Left renal cortex interstitium (tissue), 4 donors: ENCODE measurements at places on chromosomes 3 and 15. TPM values are rescaled to one million over a fixed set of nuclear protein-coding genes. Genes with fewer than 3 reads are reported as not detected.

Gene KIF23
- polyA plus RNA-seq = 40.9 TPM

GRCh38 chr3:149223461-149223820 lies 1.8 kb upstream of the CP start:
- DNase-seq = no peak

DNA sequence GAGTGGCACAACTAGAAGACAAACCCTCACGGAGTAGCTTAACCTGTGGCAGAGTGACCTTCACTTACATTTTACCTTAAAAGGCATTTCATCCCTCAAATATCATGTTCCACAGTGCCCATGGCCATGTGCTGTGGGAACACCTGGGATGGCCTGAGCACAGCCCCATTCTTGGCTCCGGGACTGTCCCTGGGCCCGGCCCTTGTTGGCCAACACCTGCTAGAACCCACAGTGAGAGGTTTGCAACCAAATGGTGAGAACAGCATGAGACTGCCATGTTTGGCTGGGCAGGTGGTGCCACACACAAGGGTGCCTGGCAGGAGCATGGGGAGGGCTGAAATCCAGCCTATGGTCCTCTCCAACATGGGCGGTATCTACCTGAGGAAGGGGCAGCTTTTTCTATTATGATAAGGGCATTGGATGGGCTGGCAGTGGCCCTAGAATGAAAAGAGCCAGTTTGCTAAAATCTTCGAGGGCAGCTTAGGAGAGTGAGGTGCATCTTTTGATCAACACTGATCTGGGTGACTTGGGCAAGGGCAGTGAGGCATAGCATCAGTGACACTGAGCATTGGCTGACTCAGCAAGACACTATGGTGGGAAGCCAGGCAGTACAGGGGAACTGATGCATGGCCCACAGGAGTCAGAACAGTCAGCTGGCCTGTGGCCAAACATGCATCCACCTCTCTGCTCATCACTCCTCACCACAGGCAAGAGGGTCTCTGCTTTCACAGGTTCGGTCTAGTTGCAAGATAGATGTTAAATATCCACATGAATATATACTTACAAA lies 53.9 kb downstream of the SYNM start:
- no peak for DNase-seq

- DNase-seq = no peak
Measured at GRCh38 chr15:68821190-68821840, 620 bp upstream of the ANP32A start.

DNA sequence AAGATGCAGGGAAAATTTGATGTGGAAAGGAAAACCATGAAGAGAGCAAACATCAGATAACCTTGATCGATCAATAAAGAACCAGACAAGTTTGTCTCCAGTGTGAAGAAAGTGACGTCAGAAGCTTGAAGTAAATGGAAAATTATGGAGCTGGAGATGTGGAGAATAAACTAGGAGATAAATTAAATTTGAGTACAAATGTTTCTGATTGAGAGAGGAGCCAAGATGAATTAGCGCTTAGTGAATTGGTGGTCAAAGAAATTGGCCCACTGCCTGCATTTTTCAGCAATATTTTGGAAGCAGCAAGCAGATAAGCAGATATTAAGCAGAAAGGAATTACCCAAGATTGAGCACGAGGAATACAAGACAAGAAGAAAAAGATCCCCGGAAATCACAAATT lies 567.3 kb upstream of the ZNF385D start:
- no peak for DNase-seq

GRCh38 chr15:79041601-79042168 lies 48.9 kb downstream of the RASGRF1 start:
- no peak for DNase-seq
